ENCODE measurements at places on chromosomes 5 and 9.

DNA sequence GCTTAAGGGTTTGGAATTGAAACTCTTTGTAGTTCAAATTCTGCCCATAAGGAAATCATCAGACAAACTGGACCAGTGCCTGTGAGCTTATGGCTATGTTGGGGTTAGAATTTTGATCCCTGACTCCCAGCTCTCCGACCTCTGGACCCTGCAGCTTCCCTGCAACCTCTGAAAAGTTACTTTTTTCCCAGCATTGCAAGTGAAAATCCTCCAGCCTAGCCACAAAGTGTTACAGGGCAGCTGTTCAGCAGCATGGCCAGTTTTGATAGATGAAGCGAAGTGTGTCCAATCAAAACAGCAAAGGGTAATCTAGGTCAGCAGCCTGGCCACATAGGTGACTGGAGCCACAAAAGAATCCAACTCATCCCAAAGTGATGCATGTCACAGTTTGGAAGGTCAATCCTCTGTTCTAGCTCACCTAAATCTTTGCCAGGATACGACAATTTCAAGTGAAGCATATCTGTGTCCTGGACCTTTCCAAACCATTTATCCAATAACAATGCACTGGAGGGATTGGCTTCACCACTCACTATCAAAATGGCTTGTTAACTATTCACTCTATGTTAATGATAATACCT, 4.7 kb upstream of the CPEB4 start:
- no peak for DNase-seq

GRCh38 chr9:37926737-37927118, 22.8 kb upstream of the SLC25A51 start:
- no peak for DNase-seq

DNA sequence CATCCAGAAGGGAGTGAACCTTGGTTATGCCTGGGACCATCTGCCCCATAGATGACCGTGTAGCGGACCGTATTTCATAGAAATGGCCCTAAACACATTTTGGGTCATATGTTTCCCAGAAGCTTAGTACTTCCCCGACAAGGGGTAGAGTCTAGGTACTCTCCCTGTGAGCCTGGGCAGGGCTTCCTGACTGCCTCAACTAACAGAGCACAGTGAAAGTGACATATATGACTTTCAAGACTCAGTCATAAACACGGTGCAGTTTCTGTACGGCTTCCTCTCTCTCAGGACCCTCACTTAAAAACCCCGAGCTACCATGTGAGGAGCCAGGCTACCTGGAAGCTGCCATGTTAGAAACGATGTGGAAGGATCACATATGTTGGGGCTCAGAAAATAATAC, 20.9 kb downstream of the C9orf57 start:
- DNase-seq: no peak

- no peak for DNase-seq
These were observed 9.1 kb upstream of the CTXN3 start for GRCh38 chr5:127639828-127640227.

DNA sequence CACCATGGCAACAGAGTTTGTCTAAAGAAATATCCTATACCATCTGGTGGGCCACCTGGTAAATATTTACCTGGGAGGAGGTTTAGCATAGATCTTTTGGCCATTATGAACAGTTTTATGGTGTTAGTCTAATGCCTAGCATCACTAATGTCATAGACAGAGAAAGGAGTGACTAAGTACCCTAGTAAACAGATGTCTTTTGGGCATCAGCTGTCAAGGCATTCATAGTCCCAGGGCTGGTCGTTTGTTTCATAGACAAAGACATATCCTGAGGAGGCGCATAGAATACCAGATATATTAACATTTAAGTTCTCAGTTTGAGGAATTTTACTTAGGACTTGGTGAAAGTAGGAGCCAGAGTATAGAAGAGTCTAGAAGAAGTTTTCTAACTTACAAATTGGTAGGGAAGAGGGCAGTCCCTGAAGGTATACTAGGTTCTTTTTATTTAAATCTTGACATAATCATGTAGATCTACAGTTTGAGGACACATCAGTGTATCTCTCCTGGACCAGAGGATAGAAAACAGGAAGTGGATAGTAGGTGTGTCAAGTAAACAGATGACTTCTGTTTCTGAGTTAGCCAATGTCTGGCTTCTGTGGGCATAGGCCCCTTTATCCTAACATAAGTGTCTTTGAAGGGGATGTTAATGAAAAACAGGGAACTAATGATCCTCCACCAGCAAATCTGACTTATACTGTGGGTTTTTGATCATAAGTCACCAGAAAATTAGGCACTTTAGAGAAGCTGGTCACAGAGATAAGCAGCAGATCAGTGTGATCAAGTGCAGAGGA, 105.0 kb upstream of the PRSS3 start:
- DNase-seq: no peak

GRCh38 chr5:17129093-17129849, 88.2 kb upstream of the BASP1 start:
- DNase-seq: no peak

GRCh38 chr5:92023555-92023954, 640.4 kb upstream of the ARRDC3 start:
- no peak for DNase-seq

DNA sequence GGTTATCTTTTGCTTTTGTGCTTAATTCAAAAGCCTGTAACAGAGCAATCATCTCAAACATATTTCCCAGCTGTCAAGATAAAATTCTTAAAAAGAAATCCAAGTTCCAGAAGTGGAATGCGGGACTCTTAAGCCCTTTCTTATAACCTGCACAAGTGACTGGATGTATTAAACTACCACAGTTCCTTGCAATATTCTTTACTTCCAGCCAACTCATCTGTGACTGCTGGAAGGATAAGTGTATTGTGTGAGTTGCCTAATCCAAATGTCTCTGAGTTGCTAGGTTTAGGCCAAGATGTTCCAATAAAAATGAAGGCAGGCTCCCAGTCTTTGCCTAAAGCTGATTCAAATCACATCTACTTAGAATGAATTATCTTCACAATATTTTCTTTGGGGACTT, 159.2 kb upstream of the SLC24A2 start:
- no peak for DNase-seq

DNA sequence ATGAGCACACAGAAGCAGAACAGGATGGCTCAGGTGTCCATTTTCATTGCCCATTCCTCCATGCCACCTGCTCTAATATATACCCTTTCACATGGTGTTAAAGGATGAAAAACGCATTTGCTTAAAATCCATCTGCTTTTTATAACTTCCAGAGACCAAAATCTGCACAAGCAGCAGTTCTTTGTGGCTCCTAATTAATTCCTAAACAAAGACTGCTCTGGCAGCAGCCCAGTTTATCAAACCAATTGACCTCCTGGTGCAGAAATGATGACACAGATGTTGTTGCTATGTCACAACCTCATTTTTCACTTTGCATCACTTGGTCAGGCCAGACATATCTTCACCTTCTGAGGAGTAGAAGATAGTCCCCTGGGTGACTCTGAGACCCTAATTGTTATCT, 141.2 kb downstream of the ASTN2 start:
- no peak for DNase-seq

DNA sequence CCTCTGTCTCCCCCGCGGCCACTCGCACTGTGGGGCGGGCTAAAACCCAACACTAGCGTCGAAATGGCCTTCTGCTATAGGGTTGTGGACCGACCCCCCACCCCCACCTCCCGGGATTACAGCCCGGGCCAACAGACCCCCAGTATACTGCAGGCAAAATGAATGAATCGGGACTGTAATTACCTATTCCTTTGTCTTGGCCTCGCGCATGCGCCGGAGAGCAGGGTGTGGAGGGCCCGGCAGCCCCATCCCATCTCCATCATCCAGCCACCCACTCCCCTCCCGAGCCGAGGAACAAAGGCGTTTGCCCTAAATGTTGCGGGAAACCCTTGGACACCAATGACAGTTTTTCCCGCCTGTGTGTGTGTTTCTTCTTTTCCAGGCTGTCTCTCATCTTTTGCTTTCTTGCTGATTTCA, 1.6 kb downstream of the BASP1 start:
- DNase-seq: no peak

- no peak for DNase-seq
These were observed 250.7 kb downstream of the KCTD16 start for GRCh38 chr5:144421411-144421810.

- DNase-seq: no peak
These were observed 66.3 kb downstream of the RGMB start for GRCh38 chr5:98839469-98840383.

DNA sequence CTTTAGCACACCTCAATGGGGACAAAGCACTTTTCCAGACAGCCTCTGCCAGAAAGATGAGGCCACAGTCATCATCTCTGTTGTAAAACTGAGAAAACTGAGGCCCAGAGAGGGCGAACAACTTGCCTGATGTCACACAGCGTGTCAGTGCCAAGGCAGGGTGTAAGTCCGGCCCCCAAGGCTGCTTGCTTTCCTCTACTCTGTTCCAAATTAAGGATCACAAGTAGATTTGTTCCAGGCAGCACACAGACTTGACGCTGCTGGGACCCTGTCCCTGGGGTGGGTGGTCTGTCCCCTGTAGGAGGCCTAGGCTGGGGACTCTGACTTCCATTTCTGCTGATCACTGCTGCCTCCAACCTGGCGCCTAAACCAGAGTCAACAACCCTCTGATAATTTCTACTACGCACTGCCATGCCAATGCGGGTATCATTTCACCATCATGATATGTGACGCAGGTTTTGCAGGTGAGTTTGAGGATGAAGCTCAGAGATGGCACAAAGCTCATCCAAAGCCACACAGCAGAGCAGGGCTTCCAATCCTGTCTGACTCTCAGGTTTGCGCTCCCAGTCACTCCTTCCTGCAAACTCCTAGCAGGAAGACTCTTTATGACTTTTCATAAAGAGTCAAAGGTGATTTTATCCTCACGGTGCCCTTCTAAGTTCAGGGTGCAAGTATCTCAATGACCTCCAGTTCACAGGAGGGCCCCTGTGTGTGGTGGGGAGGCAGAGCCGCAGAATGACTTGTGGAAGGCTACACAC, 13.5 kb upstream of the RALGDS start:
- no peak for DNase-seq

- no peak for DNase-seq
These were observed 234.7 kb downstream of the HTR1A start for GRCh38 chr5:63727583-63727982.

DNA sequence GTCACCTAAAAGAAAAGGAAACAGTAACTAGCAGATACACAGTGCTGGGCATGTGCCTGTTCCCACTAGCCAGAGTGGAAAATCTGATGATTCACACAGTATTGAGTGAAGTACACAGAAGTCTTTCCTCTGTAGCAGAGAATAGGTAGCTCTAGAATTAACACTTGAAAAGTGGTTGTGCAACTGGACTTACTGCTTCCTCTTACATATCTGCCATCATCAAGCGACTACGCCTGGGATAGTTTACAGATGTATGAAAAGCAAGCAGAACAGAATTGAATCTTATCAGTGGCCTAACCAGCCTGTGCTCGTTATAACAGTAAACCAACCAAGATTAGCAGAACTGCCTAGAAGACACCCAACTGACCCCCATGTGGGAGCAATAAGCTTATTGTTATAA, 130.6 kb downstream of the DTWD2 start:
- DNase-seq: no peak

- no peak for DNase-seq
These were observed 124.8 kb upstream of the PTCH1 start for GRCh38 chr9:95641586-95641985.

DNA sequence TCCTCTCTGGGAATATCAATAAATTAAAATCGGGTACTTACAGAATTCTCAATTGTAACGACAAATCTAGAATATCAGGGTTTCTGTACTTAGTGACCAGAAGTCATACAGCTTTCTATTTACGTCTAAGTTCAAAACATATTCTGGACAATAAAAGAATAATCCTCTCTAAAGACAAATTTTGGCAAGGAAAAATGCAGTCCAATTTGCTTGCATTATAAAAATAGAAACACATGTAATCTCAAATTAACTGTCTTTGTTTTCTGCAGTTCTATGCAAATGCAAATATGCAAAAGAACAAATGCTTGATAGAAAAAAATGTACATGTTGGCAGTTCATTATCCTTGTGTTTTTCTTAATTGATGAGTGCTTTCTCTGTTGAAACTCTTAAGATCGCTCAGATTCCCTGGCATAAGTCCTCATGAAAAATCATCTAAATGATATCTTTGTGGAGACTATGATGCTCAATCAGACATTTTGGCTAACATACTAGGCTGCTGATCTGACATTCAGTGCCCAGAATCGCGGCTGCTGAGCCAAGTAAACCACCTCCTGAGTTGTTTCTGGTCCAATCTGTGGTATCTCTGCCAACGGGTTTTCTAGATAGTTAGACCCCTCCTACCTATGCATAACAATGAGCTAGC, 990.1 kb upstream of the C9orf72 start:
- no peak for DNase-seq

DNA sequence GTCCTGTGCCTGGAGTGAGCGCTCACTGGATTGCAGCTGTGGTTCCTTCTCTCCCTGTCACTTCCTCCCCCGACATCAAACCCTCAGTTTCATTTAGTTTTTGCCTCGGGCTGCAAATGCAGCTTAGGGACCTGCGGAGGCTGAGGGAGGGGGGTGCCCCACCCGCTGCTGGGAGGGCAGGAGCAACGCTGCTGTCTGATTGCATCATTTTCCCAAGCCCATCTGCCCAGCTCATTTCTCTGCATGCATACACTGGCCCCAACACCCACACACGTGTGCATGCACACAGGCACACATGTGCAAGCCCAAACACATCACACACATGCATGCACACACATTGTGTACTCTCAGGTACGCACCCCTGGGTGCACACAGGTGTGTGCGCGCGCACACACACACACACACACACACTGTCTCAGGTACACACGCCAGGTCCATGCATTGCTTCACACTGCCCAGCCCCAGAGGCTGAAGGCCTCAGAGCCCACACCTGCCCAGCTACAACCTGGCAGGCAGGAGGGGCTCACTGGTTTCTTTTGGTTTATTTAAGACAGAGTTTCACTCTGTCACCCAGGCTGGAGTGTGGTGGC, 3.4 kb downstream of the ASS1 start:
- DNase-seq: no peak

- no peak for DNase-seq
These were observed 263.1 kb downstream of the ASTN2 start for GRCh38 chr9:117151716-117152115.

- DNase-seq: no peak
These were observed 32.3 kb downstream of the TSPAN17 start for GRCh38 chr5:176679365-176680225.

- DNase-seq: no peak
These were observed 8.1 kb upstream of the ASB6 start for GRCh38 chr9:129649726-129650679.

GRCh38 chr5:136886608-136887007, 521.3 kb upstream of the TRPC7 start:
- no peak for DNase-seq

- no peak for DNase-seq
These were observed 107.9 kb upstream of the LMX1B start for GRCh38 chr9:126505697-126506346.
